SK-N-MC (cell line): ENCODE measurements at places on chromosomes 11 and 22.

- DNase-seq, result no peak
Measured at GRCh38 chr22:48084041-48084728, 1321.7 kb downstream of the TBC1D22A start.

GRCh38 chr22:24026733-24027132 lies 15.6 kb downstream of the CABIN1 start:
- DNase-seq, result no peak

- DNase-seq, result no peak
Measured at GRCh38 chr22:19815093-19815822, 39.4 kb downstream of the GNB1L start.

- DNase-seq, result no peak
Measured at GRCh38 chr11:14075118-14076078, 112.9 kb downstream of the SPON1 start.

DNA sequence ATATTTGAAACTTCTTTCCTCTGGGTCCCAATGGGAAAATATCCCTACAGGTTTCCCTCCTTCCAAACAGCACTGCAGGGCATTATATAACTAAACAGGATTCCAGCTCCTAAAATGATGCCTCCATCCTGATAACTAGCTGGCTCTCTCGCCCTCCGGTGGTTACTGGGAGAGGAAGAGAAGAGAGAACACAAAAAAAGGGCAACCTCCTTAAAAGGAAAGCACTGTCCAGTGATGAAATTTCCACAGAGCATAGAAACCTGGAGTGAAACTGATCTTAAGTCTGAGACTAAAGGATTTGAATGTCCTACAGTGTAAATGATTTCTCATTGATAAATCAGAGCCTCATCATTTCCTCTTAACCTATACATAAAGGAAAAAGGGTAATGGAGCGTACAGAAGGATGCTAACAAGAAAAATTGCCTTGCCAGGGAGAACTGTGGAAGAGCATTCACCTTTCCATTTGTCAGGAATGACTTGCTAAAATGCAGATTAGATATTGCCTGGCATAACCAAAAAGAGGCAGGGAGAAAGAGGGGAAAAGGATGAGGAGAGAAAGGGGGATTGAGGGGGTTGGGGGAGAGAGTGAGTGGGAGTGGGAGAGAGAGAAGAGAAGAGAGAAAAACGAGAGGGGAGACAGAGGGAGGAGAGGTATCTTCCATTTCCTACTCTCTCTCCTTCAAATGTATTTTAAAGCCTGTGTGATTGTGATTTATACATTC lies 121.3 kb downstream of the APOL5 start:
- no peak for DNase-seq

DNA sequence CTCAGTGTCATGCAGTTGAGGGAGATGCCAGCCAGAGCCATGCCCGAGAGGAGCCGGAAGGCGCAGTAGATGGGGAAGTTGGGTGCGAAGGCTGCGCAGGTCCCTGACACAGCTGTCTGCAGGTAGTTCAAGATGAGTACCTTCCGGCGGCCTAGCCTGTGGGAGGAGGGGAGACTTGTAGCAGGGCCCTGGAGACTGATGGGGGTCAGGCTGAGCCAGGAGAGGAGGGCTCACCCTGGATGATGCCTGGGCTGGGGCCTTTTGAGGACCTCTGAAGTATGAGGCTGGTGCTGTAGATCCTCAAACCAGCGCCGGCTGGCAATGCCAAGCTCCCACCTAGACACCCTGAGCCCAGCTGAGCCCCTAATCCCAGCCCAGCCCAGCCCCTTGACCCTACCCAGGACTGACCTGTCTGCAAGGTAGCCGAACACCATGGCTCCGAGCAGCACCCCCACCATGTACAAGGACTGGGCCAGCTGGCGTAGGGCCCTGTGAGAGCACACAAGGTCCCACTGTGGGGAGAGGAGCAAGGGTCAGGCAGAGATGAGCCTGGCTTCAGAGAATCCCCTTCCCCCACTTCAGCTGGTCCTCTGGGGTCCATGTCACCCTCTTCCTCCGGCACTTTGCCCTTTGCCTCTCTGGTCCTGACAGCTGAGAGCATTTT lies 1.1 kb downstream of the SLC22A6 start:
- no peak for DNase-seq

DNA sequence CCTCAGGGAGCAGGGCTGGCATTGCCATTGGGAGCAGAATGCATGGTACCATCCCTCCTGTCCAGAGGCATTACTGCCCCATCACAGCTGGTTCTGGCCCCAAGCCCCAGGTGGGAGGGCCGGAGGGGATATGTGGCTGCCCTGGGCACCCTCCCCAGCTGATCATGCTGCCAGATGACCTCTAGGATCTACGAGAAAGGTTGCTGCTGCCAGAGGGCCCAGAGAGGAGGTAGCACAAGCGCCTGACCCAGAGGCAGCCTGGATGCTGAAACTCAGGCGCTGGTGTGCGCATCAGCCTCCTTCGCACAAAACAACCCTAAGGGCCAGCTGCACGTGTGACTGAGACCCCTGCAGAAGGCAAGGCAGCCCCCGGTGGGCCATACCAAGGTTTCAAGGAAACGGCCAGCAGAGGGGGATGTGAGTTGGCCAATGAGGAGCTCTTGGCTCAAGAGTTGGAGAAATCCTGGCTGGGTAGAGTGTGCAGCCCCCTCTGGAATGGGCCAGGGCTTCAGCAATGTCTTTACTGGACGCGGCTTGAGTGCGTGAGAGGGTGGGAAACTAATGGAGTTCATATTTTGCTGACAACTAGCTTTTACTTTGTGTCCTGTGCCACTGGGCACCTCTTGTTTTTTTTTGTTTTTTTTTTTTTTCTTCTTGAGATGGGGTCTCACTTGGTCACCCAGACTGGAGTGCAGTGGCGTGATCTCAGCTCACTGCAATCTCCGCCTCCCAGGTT lies 88.3 kb upstream of the PARVA start:
- DNase-seq, result no peak

GRCh38 chr11:96567176-96567575 lies 177.4 kb downstream of the JRKL start:
- no peak for DNase-seq

DNA sequence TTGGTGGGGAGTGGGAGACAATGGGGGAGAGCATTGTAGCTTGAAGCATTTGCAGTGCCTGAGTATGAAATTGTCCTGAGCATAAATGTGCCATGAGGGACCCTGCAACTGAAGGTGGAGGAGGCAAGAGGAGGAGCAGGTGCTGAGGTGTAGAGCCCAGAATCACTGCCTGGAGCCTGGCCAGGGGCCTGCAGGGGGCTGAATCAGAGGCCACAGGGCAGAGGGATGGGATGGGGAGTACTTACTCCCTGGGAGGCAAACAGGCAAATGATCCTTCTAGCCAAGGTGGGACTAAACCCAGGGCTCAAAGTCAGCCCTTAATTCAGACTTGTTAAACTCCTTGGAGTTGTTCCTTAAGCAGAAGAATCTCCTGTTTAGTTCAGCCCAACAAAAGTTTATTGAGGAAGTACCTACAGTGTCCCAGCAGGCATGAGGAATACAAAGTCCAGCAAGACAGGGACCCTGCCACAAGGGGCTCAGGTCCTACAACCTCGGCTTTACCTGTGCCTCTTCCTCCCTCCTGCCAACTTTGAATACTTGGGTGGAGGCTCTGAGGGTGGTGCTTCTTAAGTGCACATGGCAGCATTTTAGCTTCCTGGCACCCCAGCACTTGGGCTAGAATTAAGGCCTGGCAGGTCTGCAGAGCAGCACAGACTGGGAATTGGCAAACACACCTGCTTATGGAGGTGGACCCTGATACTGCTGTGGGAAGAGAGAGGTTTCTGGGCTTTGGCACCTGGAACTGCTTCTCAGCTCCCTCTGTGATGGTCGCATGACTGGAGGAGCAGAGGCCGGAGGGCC lies 20.0 kb downstream of the MICAL2 start:
- DNase-seq, result no peak

DNA sequence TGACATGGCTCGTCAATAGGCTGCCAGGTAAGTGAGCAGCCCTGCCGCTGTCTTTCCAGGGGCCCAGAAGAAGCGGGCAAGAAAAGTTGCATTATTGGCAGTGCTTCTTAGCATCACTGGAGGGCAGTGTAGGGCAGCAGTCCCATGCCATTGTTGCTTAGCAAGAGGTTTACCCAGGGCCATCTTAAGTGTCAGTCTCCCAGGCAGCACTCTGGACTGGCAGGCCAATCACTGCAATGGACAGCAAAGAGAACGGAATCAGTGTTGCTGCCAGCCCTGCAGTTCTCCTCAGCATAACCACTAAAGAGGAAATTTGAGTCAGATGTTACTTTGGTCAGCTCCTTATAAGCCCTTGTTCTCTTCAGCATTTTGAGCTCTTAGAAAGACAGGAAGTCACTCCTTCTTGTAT lies 13.4 kb upstream of the GRK2 start:
- DNase-seq, result no peak

- DNase-seq, result no peak
Measured at GRCh38 chr22:44107340-44107739, 73.4 kb upstream of the PARVG start.

DNA sequence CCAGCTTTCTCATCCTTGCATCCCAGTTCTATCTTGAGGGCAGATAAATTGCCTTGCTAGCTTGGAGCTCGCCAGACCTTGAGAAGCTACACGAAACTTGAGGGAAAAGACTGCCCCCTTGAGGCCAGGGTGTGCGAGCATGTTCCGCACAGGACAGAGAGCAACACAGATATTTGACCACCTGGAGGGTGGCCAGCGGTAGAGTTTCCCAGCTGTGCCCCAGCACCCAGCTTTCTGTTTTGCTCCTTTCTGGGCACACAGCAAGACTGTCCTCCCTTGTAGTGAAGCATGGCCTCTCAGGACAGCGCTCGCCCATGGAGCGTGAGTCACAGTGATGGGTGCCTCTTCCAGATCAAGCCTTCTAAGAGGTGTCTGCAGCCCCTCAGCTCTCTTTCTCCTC lies 23.5 kb downstream of the SPATA19 start:
- DNase-seq, result no peak

GRCh38 chr11:134878785-134879184 lies 466.7 kb upstream of the B3GAT1 start:
- DNase-seq, result no peak

- DNase-seq, result no peak
Measured at GRCh38 chr11:33775832-33776470, 1.6 kb upstream of the FBXO3 start.

DNA sequence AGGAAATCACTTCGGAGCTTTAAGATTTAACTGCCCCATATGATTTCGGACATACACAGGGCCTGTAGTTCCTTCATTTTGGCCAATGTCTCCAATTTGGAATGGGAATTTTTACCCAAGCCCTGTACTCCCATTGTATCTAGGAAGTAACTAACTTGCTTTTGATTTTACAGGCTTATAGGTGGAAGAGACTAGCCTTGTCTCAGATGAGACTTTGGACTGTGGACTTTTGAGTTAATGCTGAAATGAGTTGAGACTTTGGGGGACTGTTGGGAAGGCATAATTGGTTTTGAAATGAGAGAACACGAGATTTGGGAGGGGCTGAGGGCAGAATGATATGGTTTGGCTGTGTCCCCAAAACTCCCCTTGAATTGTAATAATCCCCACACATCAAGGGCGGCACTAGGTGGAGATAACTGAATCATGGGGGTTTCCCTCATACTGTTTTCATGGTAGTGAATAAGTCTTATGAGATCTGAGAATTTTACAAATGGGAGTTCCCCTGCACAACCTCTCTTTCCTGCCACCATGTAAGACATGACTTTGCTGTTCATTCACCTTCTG lies 130.5 kb downstream of the LARGE1 start:
- DNase-seq, result no peak

DNA sequence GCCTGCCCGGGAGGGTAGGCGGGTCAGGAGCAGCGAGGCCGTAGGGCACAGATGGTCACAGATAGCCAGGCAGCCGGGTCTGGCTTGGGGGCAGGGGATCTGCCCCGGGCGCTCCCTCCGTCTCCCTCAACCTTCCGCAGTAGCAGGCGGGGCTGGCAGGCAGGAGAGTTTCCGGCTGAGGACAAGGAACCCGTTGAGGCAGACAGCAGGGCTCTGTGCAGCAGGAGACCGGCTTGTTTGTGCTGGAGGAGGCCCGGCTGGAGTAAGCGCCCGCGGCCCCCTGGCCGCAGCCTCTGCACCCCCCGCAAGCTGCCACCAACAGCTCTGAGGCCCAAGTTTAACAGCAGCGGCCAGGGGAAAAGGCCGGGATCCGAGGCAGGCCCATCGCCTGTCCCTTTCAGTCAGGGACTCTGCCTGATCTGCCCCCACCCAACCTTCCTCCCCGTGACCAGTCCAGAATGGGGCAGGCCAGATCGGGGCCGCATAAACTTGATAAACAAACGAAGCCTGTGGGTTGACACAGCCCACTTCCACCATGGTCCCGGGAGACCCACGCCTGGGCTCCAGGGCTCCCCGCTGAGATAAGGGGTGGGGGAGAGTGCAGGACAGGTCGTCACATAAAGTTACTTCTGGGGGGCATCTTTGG lies 13.6 kb downstream of the SCARF2 start:
- DNase-seq, result no peak

- DNase-seq, result no peak
Measured at GRCh38 chr11:128346804-128347203, 240.6 kb downstream of the ETS1 start.

DNA sequence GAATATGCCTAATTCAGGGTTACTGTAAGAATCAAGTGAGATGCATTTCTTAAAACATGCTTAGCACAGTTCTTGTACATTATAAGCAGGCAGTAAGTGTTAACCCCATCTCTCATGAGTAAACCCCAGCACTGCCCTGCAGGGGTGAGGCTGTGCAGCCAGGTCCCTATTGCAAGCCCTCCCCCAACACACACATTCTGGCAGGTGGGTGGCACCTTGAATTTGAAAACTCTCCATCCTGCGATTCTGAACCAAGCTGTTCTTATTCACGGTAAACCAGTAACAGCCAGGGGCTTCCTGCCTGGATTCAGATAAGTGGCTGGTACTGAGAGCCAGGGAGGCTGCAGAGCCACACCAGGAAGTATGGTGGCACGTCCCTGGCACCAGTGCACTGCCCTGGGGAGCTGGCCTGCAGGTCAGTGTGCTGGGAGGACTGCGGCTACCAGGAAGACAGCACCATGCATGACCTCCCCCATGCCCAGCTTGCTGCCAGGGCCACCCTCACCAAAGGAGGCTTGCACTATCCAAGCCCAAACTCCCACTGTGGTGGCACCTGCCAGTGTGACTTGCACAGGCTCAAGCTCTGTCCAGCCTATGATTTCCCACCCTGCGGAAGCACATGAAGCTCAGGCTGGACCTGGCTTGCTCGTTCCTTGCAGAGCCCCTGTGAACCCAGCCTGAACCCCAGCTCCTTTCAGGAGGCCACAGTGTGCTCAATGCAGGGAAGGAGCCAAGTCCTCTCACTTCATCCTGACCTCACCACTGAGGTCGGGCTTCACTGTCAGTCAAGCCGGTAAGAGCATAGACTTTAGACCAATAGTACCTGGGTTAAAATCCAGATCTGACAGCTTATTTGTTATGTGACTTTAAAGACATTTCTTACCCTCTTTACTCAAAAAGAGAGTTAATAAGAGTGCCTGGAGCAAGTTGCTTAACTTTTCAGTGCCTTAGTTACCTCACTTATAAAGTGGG lies 88.1 kb downstream of the MICAL2 start:
- no peak for DNase-seq

GRCh38 chr11:82004537-82005213 lies 729.0 kb downstream of the FAM181B start:
- DNase-seq, result no peak

GRCh38 chr11:119306373-119306890 lies 10.5 kb downstream of the MCAM start:
- DNase-seq, result no peak
